ENCODE measurements at places on chromosomes 16 and 17.

- no peak for DNase-seq
Measured at GRCh38 chr17:29283496-29283895, 10.5 kb downstream of the NUFIP2 start.

DNA sequence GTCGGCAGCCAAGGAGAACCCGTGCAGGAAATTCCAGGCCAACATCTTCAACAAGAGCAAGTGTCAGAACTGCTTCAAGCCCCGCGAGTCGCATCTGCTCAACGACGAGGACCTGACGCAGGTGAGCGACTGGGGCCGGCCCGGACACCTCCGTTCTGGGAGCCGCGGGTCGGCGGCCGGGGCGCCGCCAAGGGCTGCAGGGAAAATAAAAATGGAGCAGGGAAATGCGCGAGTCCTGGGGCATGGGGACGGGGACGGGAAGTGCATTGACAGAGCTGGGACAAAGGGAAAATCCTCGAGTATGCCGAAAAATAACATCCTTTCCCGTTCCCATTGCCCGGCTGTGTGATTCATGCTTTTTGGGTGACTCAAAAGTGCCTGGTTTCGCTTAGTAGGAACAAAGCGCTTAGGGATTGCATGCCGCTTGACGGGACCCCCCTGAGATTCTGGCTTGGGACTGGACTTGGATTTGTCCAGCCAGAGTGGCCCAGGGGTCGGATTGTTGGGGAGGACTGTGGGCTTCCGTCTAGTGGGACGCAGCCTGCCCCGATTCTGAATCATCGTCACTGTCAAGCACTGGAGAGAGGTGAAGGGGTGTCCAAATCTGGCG is 699 bp downstream of the MPRIP start:
- no peak for DNase-seq

DNA sequence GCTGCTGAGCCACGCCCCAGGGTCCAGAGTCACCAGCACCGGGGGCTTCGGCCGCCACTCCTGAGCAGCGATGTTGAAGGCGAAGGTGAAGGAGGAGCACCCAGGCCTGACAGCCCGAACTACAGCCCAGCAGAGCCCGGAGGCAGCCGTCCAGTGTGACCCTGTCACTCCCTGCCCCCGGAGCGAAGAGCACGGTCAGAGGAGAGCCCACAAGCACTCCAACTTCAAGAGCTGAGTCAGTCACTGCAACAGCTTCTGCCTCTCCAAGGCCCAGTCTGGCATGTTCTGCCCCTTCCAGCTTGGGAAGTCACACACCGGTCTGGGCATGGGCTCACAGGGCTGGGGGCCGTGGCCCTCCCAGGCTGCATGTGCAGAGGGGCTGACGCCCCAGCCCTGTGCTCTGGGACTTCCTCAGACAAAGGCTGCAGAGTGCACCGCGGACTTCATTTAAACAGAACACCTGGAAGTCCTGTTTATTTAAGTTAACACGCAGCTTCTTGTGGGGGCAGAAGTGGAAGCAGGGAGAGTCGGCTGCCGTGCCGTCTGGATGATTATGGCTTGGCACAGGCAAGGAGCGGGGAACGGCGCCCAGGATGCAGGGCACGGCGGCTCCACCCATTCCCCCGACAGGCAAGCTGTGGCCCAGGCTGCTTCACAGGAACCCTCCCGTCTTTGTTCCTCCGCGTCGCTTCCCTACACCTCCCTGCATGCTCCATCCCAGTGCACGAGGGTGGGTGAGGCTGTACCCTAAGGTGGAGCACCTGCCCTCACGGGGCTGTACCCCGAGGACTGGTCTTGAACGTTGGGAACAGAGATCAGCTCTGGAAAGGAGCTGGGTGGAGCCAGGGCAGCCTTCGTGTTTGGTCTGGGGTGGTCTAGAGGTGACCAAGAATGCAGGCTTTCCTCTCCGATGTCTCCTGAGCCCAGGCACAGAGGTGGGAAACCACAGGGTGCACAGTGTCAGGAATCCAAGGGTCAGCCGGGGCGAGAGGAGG is 68.9 kb upstream of the METRNL start:
- DNase-seq: peak; percentile 72

- DNase-seq: no peak
Measured at GRCh38 chr17:73650140-73650539, 5.9 kb upstream of the SDK2 start.

- DNase-seq: no peak
Measured at GRCh38 chr17:31433091-31433790, 41.8 kb downstream of the RAB11FIP4 start.

DNA sequence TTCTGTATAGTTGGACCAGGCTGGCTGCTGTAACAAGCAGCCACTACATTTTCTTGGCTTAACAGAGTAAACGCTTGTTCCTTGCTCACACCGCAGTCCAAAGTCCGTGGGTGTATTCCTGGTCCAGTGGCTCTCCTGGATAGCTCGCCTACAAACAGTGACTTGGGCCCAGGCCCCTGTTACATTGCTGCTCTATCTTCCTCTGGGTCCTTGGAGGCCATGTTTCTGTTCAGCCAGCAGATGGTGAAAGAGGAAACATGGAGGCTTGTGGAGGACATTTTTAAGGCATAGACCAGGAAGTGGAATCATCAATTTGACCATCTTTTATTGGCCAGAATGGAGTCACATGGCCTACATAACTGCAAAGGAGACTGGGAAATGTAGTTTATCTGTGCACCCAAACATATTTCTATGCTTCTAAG is 55.1 kb downstream of the ATP2C2 start:
- no peak for DNase-seq

- no peak for DNase-seq
Measured at GRCh38 chr17:75701288-75701687, 20.0 kb upstream of the ITGB4 start.

GRCh38 chr16:73068541-73069401 is 20.8 kb upstream of the ZFHX3 start:
- no peak for DNase-seq

GRCh38 chr17:50661795-50662391 is 27.2 kb downstream of the ABCC3 start:
- peak; percentile 79 for DNase-seq

DNA sequence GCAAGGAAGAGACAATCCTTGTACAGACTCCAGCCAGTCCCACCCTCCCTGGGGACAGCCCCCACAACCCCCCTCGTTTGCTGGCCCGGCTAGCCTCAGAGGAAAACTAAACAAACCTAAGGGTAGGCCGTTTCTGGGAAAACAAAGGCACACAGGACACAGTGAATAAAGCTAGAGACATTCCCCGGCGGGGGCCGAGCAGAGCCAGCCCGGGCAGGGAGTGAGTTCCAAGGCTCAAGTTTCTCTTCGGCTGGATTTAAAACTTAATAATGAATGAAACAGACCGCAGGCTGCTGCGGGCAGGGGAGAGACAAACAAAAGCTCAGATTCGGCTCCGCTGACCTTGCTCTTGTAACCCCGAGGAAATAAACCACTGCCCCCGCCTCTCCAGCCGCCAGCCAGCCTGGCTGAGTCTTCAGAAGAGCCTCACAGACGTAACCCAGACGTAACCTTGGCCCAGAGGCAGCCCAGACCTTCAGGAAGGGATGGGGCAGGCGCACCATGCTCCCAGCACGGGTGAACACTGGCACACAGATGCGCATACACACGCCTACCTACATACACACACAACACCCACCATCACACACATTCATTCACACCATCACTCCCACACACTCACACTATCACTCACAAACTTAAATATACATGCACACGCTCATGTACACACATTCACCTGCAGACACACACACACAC is 216.0 kb downstream of the ZNF423 start:
- peak; percentile 75 for DNase-seq

DNA sequence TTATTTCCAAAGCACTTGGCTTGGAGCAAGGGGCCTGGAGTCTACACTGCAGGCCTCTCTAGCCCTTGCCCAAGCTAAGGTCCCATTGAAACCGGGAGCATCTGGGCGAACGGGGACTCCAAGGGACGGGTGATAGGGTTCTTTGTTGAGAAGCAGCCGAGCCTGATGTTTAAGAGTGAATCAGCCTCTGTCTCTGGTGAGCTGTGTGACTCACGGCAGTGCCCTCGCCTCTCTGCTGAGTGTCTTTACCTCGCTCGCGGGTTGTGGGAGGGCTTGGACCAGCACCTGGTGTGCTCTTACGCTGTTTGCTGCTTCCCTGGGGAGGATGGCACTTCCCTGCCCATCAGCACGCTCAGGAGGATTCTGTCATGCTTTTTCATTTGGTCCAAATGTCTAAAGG is 1.3 kb downstream of the HGS start:
- DNase-seq: no peak

DNA sequence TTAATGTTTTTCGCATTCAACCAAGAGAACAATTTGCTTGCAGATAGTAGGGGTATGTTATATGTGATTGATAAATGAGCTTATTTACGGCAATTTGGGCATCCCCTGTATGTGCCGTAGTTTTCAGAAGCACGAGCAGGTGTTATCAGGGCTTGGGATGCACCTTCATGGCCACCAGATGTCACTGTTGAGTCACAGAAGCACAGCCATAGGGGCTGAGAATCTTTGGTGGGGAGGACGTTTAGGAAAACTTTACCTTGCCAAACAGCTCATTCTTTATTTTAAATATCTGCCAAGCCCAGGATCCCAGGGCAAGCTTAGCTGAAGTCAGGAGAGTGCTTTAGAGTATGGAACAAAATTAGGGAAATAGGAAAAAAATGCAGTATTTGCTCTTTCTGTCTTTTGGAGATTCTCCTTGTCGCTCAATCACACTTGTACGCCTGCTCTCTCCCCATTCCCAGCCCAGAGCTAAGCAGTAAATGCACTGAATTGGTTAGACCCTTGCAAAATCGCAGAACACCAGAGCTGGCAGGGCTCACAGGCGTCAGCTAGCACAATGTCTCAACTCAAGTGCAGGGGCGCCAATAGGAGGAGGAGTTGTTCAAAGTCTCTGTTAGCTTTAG is 93.6 kb upstream of the MPHOSPH6 start:
- DNase-seq: peak; percentile 75

GRCh38 chr16:69321080-69321479 is 9.3 kb downstream of the PDF start:
- DNase-seq: no peak

- DNase-seq: no peak
Measured at GRCh38 chr16:794091-794822, 5.8 kb downstream of the CHTF18 start.

- DNase-seq: no peak
Measured at GRCh38 chr17:81713556-81714411, 1.7 kb downstream of the SLC25A10 start.

- no peak for DNase-seq
Measured at GRCh38 chr16:22317625-22318024, 20.4 kb downstream of the POLR3E start.

- DNase-seq: no peak
Measured at GRCh38 chr16:27269300-27270150, 953 bp upstream of the NSMCE1 start.

DNA sequence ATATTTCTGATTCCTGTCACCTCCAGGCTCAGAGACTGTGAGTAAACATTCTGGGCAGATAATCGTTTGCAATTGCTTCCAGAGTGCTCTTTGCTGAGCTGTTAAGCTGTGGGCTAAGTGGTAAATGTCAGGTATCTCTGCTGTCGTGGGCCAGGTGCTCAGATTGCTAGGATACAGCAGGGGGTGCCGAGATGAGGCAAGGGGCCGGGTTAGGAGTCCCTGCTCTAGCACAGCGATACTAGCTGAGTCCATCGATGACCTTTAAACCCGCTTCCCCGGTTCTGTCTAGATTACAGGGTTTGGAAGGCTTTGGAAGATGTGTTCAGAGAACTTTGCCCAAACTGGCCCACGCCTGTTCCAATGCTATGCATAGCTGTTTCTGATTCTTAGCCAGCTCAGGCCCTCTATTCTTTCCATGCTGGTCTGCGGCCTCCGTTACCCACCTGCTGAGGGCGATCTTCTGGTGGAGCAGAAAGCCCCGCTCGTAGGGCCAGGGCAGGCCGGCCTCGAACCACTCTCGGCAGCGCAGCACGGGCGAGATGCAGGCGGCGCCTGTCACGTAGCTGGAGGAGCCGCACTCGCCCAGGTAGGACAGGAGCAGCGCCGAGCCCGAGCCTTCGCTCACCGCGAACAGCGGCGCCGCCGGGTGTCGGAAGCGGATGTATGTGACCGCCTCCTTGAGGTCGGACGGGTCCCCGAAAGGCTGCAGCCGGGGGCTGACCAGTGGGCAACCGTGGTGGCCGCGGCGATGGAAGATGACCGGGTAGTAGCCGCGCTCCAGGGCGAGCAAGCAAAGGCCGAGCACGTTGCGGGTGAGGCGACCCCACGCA is 979 bp downstream of the ABHD15 start:
- no peak for DNase-seq

DNA sequence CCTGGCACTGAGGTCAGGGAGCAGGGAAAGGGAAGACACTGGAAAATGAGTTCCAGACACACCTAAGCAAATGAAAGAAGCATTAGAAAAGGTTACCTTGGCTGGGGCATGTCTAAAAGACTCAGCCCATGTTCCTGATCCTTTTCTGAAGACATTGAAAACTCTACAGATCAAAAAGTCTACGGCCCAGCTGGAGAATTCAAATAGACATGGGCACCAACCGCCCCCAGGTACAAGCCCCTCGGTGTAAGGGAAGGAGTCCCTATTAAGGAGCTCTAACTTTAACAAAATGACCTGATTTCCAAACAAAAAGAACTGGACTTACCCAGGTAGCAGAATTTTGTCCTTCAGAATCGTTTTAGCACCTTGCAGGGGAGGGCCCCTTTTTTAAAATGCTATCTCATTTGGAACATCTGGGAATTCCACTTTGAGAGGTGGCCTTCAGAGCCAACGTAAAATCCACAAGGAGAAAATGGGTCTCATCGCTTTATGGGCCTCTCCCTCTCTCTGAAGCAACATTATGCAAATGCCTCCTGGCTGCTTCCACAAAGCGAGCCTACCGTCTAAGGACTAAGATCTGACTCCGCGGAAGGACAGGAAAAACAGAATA is 43.6 kb upstream of the RBFOX3 start:
- DNase-seq: no peak

DNA sequence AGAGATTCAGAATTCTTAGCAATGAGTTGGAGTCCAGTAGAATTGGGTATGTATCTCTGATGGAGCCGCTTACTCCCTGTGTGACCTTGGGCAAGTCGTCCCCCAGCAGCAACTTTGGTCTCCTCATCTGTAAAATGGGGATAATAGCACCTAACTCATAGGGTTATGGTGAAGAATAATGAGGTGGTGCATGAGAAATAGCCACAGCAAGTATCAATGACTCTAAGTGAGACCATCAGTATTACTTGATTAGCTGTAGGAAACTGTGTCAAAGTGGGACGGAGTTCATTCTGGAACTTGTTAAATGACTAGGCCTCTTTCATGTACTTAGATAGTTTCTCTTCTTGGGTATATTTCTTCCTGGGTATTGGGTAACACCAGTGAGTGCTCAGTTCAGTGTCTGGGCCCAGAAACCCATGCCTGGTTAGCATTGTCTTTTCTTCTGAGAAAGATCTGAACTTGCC is 6.4 kb downstream of the PRKCB start:
- DNase-seq: no peak

DNA sequence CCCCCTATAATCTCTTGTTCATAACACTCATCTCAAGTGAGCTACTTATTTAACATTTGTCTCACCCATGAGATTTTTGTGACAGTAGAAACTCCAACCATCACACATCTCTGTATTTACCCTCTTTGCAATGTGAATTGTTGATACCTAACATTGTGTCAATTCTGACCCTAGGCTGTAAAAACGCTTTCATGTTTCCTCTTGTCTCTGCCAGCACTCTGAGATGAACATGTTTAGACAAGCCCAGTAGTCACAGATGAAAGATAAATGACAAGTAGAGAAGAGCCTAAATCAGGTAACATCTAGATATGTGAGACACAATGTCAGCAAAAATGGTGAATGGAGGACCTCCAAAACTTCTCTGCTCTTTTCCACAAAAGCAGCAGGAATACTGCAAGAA is 1254.5 kb upstream of the GOT2 start:
- no peak for DNase-seq
